ENCODE measurements at places on chromosomes 4 and X.

DNA sequence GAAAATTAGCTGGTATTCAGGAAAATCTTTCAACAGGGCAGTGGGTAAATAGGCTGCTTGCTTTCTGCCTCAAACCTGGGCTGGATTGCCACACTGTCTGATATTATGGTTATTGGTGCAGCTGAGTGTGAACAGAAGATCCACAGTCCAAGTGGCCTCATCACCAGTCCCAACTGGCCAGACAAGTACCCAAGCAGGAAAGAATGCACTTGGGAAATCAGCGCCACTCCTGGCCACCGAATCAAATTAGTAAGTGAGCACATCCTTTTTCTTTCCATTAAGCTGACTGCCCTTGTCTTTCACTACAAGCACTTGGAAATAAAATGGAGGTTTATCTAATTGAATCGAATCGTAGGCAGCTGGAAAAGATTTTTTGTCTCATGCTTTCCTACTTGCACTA is 204.7 kb downstream of the TLL1 start:
- DNase-seq, result no peak

DNA sequence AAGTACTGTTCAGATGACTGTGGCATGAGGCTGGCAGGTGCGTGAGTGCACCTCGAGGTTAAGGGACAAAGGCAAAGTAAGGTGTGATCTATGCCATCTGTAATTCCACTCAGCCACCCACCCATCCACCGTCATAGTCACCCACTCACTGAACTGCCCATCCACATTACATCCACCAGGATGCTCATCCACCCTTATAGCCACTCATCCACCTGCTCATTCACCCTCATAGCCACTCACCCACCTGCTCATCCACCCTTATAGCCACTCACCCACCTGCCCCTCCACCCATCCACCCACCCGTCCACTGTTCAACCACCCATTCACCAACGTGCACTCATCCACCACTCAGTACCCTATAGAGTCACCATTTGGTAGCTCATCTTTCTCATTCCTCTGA is 64.1 kb upstream of the UXT start:
- DNase-seq, result no peak

- DNase-seq, result no peak
These were observed 690 bp upstream of the NEIL3 start for GRCh38 chr4:177308847-177309521.

- no peak for DNase-seq
These were observed 107.8 kb downstream of the ADRA2C start for GRCh38 chr4:3874028-3874415.

GRCh38 chr4:127394516-127394915 is 238.2 kb upstream of the INTU start:
- DNase-seq, result no peak

GRCh38 chrX:87003031-87003430 is 514.6 kb upstream of the KLHL4 start:
- DNase-seq, result no peak

GRCh38 chr4:90960840-90961239 is 833.6 kb downstream of the CCSER1 start:
- no peak for DNase-seq

- no peak for DNase-seq
These were observed 427.9 kb downstream of the STIM2 start for GRCh38 chr4:27288496-27288895.

DNA sequence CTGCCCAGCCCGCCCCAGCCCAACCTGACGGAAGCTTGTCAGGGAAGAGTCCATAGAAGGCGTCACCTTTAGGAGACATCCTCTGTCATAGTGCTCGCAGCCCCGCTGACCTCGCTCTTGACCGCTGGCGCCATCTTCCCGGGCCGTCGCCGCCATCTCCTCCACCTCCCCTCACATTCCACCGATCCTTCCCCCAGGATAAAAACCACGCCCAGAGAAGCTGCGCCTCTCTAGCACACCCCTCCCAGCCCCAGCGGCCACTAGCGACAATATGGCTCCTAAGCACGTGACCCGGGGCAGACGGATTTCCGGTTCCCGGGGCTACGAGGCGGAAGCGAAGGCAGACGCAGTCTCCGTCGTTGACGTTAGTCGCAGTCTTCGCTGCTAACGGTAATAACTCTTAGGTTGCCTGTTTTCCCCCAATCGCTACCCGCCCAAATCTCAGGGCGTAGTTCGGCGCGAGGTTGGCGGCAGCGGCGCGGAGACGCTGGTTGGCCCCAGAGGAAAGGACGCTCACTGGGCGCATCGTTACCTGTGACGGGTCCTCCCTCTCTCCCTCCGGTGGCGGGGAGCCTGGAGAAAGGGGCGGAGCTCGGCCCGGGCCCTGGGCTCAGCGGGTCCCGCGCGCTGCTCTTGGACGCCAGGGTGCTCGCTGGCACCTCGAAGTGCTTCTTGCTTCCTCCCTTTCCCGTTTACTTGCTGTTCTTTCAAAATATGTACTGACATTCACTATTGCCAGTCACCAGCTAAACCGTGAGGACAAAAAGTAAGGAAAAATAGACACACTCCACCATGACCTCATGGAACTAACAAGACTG is at the start of the genes RCHY1 and THAP6:
Gene RCHY1, minus strand, starts transcription at position 273 of the 818 bp plus-strand sequence. Its CDS starts 117 bp downstream, at position 156.
Gene THAP6, plus strand, starts transcription at position 343 of the 818 bp plus-strand sequence. CDS start 980 bp downstream, outside the sequence.
- peak; percentile 81 for DNase-seq

GRCh38 chr4:42320822-42321388 is 76.4 kb upstream of the SHISA3 start:
- no peak for DNase-seq

DNA sequence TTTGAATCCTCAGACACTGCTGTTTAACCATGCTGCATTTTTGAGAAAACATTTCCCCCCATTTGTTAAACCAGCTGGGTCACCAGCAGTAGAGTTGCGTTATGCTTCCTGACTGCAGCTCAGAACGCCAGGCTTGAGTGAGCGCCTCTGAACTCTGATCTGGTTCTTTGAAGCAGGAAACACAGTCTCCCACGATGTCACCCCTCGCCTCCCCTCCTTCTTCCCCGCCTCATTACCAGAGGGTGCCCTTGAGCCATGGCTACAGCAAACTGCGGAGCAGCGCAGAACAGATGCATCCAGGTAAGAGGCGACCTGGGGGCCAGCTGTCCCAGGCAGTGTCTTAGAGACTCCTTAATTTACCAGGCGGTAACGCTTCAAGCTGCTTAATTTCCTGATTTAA is 78.4 kb downstream of the REPS2 start:
- no peak for DNase-seq

- DNase-seq, result no peak
These were observed 27.7 kb downstream of the HERC3 start for GRCh38 chr4:88619971-88620370.

DNA sequence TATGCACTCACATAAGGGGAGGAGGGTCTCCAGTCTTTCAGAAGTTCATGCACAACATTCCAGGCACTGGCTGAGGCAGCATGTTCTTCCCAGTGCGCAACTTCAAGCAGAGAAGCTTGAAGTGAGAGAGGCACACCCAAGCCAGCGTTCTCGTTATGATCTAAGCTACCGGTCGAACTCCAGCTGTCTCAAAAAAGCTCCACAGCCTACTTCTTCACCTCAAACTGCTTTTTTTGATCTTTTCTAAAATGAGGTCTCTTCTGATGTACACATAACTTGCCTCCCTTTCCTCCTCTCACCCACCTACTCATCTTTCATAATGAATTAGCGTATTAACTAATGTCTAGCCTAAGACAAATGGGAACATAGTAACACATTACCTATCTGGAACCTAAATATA is 25.3 kb downstream of the GPC4 start:
- DNase-seq, result no peak

GRCh38 chr4:94274912-94275311 is 67.2 kb downstream of the SMARCAD1 start:
- no peak for DNase-seq

- DNase-seq, result no peak
These were observed 39.2 kb downstream of the SEL1L3 start for GRCh38 chr4:25823632-25824031.

DNA sequence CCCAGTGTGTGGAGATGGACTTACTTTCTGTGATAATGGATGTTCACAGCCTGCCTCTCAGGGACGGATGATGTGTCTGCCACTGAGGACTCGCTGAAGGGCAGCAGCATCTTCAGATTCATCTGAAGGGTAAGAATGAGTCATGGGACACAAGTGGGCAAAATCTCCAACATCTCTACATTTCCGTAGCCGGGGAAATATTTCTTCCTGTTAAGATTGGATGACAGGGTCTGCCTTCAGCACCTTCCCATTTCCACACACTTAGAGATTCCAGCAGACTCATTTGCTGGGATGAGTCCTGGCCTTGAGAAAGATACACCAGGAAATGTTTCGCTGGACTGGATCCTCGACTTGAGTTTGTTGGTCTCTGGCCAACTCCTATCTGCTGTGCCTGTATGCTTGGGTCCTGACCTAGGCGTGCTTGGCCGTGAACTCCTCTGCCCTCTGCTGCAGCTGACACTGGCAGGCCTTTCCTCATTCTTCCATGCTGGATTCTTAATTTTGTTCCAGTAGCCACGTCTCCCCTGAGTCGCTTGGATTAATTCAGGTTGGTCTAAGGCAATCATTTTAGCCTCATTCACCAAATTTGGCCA is 46.5 kb upstream of the SOD3 start:
- DNase-seq, result no peak

GRCh38 chrX:38754102-38754790 is 47.0 kb upstream of the MID1IP1 start:
- no peak for DNase-seq
